T-helper 1 cell (primary cell): ENCODE measurements at places on chromosomes 13 and 19.

DNA sequence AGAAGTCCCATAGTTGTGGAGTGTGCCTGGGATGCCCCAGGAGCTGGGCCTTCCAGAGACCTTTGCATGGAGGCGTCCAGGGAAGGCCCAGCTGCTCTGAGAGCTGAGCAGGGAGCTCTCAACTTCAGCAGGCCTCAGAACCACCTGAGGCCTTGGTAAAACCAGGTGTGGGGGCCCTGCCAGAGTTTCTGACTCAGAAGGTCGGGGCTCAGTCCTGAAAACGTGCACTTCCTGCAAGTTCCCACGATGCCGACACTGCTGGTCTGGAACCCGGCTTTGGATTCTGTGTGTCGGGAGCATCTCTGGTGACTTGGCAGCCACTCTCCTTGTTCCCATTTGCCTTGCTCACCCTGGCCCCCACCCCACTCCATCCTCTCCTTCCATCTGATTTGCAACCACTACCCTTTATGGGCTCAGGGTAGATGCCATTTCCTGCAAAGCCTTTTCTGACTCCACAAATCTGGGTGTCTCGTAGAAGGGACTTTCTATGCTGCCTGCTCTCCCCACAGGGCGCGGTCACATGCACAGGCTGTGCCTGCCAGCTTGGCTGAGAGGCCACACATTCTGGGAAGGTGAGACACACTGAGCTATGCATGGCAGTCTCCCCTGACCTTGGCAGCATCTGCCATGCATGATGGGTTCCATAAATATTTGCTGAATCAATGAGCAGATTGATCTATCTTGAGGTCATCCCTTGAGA is 244.7 kb downstream of the COL4A1 start:
- DNase-seq: no peak

DNA sequence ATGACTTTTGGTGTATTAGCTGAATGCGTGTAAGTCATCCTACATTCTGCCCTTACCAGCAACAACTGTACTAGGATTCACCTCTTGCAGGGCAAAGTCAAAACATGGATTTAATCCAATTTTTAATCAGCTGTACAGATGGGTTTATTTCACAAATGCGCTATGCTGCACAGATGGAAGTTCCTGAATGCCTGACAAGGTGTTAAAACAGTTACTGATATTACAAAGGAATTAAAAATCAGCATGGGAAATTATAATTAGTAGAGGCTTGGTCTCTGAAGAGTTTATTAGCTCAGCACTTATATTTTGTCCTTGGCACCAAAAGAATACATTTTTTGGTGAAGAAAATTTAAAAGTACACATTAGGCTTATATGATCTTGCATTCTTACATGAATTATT is 448.9 kb downstream of the PCDH9 start:
- DNase-seq: no peak

GRCh38 chr13:21748166-21748565 is 77.3 kb downstream of the FGF9 start:
- no peak for DNase-seq

- no peak for DNase-seq
These were observed 147.1 kb downstream of the DNAJC15 start for GRCh38 chr13:43170506-43170905.

- no peak for DNase-seq
These were observed 45.1 kb upstream of the DOCK9 start for GRCh38 chr13:99022941-99023340.

DNA sequence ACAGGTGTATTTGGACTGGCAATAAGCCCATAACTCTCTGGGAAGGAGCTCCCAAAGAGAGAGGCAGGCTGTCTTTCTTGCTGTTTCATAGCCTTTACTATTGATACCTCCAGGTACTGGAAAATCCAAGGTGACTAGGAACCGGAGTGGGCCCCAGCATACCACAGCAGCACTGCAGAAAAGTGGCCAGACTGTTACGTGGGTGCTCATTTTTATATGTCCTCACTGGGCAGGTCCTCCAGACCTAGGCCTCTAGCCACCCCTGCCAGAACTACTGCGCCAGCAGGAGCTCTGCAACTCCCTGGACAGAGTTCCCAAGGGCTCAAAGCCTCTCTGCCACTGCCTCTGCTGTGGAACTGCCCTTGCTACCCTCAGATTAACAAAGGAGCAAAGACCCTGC is 46.4 kb downstream of the LIG4 start:
- no peak for DNase-seq

GRCh38 chr19:5057860-5058259 is 88.9 kb downstream of the KDM4B start:
- no peak for DNase-seq

GRCh38 chr13:113546571-113547237 is 37.8 kb upstream of the TFDP1 start:
- no peak for DNase-seq
